ENCODE measurements at places on chromosomes 13 and 19. TPM values are rescaled to one million over a fixed set of nuclear protein-coding genes. Genes with fewer than 3 reads are reported as not detected.

The IL4I1 gene
- total RNA-seq = not detected

The CBY2 gene
- not detected for total RNA-seq

The ZNF154 gene
- total RNA-seq = 81.7 TPM

The RAP2A gene
- total RNA-seq = 202 TPM

The LHB gene
- total RNA-seq = not detected

The ATP4B gene
- not detected for total RNA-seq

The ZNF534 gene
- total RNA-seq = 9.4 TPM

The CGB1 gene
- total RNA-seq = not detected
